ENCODE measurements at places on chromosomes 13 and 19.

DNA sequence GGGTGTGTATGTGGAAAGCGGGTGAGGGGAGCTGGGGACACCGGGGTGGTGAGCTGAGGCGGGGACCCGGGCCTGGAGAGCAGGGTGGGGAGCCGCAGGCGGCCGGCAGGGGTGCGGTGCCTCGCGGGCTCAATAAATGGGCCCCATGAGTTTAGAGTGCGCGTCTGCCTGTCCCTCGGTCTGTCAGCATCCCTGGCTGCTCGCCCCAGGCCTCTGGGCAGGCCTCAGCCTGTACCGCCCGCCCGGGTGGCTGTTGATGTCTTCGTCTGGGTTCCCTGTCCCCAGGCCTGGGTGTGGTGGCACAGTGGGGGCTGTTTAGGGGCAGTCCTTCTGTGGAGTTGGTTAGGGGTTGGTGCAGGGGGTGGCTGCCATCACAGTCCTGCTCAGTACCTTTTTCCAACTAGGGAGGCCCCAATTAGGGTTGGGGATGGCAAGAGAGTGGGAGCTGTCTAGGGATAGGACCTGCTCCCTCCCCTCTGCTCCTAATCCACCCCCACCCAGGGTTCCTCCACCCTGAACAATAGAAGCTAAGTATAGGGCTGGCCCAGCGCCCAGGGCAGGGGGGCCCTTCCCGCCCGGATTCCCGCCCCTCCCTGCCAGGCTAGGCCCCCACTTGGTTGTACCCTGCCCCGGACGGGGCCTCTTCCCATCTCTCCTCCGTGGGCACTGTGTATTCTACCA, 12.2 kb downstream of the CIC start:
- peak; percentile 53 for DNase-seq

GRCh38 chr13:51683597-51683996, 99.3 kb downstream of the WDFY2 start:
- no peak for DNase-seq

- DNase-seq = no peak
Measured at GRCh38 chr13:33727297-33728083, 90.5 kb upstream of the RFC3 start.

DNA sequence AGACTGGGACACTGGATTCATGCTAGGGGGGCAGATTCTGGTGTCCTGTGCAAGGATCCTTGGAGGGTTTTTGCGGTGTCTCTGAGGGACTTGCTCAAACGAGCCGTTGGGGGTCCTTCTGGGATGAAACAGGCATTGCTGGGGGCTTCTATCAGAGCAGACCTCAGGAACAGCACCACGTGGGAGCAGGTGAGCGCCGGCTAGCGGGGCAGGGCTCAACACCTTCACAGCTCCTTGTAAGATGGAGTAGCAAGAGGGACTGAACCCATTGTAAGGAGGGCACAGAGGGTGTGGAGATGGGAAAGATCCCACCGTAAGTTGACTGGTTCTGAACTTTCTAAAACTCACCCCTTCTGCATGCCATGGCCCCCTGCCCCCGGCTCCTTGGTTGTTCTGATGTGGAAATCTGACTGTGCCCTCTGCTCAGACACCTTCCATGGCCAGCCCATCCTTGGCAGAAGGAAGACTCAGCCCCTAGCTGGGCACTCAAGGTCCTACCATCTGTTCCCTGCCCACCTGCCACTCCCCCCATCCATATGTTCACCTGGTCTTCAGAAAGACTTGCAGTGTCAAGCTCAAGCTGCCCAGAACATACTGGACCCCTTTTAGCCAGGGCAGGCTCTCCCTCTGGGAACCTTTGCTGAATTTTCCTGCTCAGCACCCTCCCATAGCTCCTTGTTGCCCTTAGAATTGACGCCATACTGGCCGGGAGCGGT, 1.2 kb downstream of the SLC27A1 start:
- DNase-seq = no peak

GRCh38 chr13:67023130-67023876, 206.8 kb downstream of the PCDH9 start:
- no peak for DNase-seq

DNA sequence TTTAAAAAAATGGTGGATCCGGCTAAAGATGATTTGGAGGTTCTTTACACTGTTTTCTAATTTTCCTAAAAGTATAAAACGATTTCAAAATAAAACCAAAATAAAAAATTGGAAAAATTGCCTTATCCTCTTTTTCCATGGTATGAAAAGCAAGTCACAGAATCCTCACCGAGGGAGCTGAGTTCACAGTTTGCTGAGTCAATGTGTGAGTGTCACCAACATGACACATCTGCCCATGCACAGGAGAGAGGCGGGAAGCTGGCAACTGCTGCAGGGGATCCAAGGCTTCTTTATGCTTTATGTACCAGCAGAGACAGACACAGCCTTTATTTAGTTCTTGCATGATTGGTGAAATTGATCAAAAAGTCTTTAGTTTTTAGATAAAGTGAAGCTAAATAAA, 157.8 kb downstream of the TNFSF13B start:
- no peak for DNase-seq

DNA sequence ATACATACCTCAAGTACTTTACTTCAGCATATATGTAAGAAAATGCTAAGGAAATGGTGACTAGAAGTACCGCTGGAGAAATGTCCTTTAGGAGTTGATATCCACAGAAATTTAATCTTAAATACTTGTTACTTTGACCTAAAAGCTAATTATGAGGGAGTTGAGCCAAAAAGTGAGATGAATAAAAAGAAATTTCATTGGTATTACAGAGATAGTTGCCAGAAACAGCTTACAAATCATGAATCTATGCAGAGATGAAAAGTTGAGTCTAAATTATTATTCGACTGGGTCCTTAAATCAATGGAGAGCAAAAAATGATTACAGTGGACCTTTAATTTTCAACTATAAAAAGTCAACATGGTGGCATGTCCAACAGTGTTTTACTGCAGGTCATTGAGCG, 160.9 kb downstream of the MZT1 start:
- DNase-seq = no peak

DNA sequence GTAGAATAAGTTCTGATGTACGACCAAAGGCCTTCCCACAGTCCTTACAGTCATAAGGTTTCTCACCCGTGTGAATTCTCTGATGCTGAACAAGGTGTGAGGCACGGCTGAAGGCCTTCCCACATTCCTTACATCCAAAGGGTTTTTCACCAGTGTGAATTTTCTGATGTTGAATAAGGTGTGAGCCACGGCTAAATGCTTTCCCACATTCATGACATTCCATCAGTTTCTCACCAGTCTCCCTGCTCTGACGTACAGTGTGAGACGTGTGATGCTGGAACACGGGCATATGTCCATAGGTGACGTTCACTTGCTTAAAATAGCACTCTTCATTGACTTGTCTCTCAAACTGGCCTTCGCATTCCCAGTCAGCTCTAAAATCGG, 31.0 kb upstream of the COX7A1 start:
- no peak for DNase-seq

GRCh38 chr13:40074338-40074737, 418.9 kb downstream of the COG6 start:
- no peak for DNase-seq

GRCh38 chr19:22914646-22915045, 82.6 kb downstream of the ZNF723 start:
- no peak for DNase-seq

GRCh38 chr13:113225515-113225914, 16.1 kb downstream of the CUL4A start:
- DNase-seq = no peak

GRCh38 chr19:32181216-32181920, 164.0 kb upstream of the ZNF507 start:
- no peak for DNase-seq

GRCh38 chr13:111846391-111847159, 220.4 kb upstream of the SOX1 start:
- DNase-seq = no peak

DNA sequence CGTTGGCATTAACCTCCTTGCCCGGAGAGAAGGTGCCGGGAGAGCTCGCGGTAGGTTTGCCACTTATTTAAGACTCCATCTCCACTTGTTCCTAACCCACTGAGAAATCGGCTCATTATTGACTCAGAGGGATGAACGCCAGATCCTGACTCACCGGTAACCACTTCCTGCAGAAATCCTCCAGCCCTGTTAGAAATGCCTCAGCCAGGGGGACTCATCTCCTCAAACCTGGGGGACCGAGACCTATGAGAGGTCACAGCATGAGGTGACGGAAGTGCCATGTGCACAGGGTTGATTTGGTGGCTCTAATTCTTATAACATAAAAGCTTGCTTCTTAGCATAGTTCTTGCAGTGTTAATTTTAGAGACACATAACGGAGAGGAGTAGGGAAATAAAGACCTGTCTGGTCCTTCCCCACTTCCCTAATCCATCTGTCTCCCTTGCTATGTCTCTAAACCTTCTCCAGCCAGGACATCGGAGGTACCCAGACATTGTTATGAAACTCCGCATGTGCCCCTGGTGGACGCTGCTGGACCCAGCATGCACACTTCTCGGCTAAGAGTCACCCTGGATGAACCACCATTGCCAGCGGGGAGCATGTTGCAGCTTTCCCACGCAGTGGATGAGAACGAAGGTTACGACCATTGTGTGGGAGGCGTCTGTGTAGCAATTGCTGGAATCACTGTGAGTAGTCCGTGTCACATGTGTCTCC, 158.9 kb downstream of the EFNB2 start:
- no peak for DNase-seq

GRCh38 chr19:47228937-47229675, 1.9 kb downstream of the BBC3 start:
- peak; percentile 55 for DNase-seq

- no peak for DNase-seq
Measured at GRCh38 chr13:90400372-90400771, 947.1 kb upstream of the MIR17HG start.

GRCh38 chr13:99389520-99390304, 82.5 kb upstream of the GPR183 start:
- DNase-seq = no peak

DNA sequence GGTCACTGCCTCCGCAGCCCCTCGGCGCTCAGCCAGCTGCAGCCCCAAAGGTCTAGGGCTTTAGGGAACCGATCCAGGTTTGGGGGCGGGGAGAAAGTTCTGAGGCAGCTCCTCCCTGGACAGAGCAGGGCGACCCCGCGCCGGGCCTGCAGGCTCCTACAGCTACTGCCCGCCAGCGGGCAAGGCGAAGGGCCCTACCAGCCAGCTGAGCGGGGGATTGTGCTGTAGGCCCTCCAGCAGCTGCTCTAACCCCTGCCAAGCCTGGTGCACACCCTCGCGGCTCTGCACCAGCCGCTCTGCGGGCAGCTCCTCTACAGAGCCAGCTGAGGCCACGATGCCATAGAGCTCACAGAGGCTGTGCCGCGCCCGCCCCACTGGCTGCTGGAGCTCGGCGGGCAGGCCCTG, 14.0 kb downstream of the PLIN4 start:
- no peak for DNase-seq

GRCh38 chr19:44951179-44952159, 3.7 kb upstream of the CLPTM1 start:
- peak; percentile 85 for DNase-seq

DNA sequence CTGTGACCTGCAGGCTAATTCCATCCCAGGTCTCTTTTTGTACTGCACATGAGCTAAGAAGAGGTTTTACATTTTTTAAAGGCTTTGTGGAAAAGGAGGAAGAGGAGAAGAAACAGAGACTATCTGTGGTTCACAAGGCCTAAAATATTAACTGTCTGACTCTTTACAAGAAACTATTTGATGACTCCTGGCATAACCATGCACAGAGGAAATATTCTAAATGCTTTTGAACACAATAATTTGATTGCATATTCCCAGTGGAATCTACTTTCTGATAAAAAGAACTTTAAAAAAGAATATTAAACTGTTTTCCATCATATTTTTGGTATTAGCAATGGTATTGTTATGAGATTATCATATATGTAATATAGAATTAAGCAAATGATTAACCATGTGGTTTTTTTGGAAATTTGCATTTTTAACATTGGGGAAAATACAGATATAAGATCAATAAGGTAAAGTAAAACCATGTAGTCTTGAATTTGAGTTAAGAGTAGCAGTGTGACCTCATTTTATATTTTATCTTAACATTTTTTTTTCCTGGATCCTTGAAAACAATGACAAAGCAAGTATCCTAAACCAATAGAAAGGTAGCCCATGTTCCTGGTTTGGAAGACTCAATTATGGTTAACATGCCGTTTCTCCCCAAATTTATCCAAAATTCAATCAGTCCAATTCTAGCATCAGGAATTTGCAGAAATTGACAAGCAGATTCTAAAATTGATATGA, 251.0 kb downstream of the UQCRFS1 start:
- DNase-seq = no peak

- no peak for DNase-seq
Measured at GRCh38 chr13:100182900-100183490, 94.1 kb downstream of the PCCA start.

DNA sequence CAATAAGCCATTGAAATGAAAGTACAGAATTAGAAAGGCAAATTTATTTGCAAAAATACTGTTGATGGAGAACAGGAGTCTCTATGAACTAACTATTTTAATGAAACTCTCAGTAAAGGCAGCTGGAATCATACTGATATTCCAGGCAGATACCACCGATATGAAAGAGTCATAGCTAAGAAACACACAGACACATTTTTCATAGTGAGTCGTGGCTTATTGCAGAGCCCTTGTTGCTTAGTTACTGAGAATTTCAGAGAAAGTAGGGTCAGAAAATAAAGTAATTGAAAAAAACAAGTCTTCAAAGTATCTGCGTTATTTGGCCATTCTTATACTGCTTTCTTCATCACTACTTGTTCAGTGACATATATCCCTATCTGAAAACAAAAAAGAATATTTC, 1890.9 kb downstream of the PCDH9 start:
- no peak for DNase-seq

DNA sequence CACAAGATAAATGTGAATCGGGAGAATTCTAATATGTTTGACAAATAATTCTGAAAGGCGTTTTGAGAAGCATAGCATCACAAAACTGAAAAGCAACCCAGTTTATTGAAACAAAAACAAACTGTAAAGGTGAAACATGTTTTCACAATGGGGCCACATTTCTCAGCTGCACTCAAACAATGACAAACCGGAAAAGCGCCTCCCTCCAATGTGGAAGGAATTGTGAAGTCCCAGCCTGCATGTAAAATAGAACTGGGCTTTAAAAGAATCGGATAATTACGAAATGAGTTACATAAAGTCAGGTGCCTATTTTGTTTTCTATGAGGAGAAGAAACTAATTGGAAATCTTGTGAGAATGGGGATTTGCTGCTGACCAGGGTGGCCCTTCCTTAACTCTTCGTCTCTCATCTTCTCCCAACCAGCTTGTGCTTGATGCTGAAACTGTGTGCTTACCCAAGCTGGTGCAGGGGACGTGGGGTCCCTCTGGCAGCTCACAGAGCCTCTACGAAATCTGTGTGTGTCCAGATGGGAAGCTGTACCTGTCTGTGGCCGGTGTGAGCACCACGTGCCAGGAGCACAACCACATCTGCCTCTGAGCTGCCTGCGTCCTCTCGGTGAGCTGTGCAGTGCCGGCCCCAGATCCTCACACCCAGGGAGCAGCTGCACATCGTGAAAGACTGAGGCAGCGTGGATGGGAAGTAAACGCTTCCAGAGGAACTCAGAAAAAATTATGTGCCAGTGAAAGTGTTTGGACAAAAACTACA, 109.4 kb downstream of the SACS start:
- DNase-seq = no peak

GRCh38 chr13:30857636-30858035, 48.4 kb upstream of the MEDAG start:
- DNase-seq = no peak

GRCh38 chr19:1773184-1773583, 19.9 kb downstream of the ONECUT3 start:
- DNase-seq = no peak

All from CD8-positive, alpha-beta T cell (primary cell).